Neural progenitor cell (in vitro differentiated cells): ENCODE measurements at places on chromosomes 6 and 20. TPM values are rescaled to one million over a fixed set of nuclear protein-coding genes. Genes with fewer than 3 reads are reported as not detected.

Gene CST5
- not detected in 2 replicates for total RNA-seq

Gene SLC22A16
- not detected in 2 replicates for total RNA-seq

Gene PPP1R14C
- total RNA-seq, result 0.06 and 0.26 TPM in 2 replicates

Gene RAMACL
- 0.19 and 0.56 TPM in 2 replicates for total RNA-seq

Gene TNXB
- 0.71 and 3.2 TPM in 2 replicates for total RNA-seq
